CD8-positive, alpha-beta memory T cell (primary cell): ENCODE measurements at places on chromosomes 11 and 22.
A peak's percentile ranks its signal among the peaks of the same experiment; 100 is the strongest.

- peaks cover 12% of the 10 kb centered on the region for H3K4me1 ChIP-seq
- no peak for DNase-seq
- H3K36me3 ChIP-seq = no peaks in the 10 kb centered on the region
Observed at GRCh38 chr11:65053827-65054508, 4.4 kb downstream of the NAALADL1 start.

DNA sequence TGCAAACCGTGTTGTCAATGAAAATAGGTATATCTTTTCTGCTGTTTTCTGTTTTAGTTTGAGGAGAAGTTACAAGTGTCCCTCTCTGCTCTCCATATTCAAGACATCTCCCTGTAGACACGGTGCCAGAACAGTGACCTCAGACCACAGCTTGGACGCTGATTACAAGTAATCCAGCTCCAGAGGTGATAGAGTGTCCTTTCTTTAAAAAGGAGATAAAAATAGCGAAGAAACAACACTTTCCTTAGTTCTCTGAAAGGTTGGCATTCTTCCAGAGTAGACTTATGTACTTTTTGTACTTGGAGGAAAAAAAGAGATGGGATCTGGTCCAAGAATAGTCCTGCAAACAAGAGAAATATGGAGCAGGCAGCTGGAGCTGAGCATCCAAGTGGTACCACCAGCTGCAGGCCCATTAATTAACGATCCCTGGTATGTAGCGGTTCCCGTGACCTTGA is 43.0 kb upstream of the WT1 start:
- no peak for DNase-seq
- no peaks in the 10 kb centered on the region for H3K36me3 ChIP-seq
- H3K4me1 ChIP-seq = no peaks in the 10 kb centered on the region
- H3K27me3 ChIP-seq = no peaks in the 10 kb centered on the region

DNA sequence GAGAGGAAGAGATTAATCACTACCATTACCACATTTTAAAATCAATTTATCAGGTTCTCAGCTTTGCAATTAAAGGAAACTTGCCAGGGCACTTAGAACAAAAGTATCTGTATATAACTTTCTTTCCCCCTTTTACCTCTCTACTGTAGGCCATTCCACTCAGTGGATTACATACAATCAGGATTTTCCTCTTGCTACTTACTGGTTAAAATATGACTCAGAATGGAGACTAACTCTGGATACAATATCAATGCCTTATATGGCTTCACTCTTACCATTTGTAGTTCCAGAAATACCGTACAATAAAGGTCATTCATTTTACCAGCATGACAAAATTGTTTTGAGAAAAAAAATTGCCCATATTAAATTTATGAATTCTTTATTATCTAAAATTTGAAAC is 706.8 kb downstream of the KCNA4 start:
- DNase-seq = no peak
- no peaks in the 10 kb centered on the region for H3K36me3 ChIP-seq
- no peak overlapping the region for H3K27ac ChIP-seq

GRCh38 chr11:114285599-114285998 is 10.6 kb upstream of the NNMT start:
- no peak for DNase-seq
- H3K36me3 ChIP-seq = no peaks in the 10 kb centered on the region
- no peaks in the 10 kb centered on the region for H3K27me3 ChIP-seq
- no peaks in the 10 kb centered on the region for H3K4me1 ChIP-seq

- no peak for DNase-seq
- no peak overlapping the region for H3K4me3 ChIP-seq
- H3K27ac ChIP-seq = no peak overlapping the region
- no peaks in the 10 kb centered on the region for H3K36me3 ChIP-seq
- no peaks in the 10 kb centered on the region for H3K27me3 ChIP-seq
- no peaks in the 10 kb centered on the region for H3K4me1 ChIP-seq
Observed at GRCh38 chr11:104385884-104386283, 221.9 kb upstream of the PDGFD start.

DNA sequence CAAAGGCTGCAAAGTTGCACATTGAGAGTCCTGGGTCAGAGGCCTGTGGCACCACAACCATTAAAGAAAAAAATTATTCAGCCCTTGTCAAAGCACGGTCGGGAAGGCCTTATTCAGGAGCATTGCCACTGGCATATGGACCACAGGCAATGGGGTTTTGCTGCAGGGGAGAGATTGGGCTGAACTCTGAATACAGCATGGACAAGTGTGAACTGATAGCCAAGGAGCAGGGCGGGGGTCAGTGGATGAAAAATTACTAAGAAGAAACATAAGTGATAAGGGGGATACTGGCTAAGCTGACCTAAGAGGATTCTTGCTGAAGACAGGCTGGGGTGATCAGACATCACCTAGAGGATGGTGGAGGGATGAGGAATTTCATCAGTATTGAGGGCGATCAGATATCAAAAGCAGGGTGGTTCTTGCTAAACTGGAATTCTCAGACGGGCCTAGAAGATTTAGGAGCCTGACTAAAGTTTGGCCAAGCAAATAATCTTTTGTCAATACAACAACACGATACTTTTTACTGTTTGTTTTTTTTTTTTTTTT is 3.3 kb upstream of the DGCR8 start:
- H3K4me3 ChIP-seq = no peak overlapping the region
- peaks cover 9% of the 10 kb centered on the region for H3K4me1 ChIP-seq
- peak overlapping the region; percentile 55 for H3K27ac ChIP-seq
- no peaks in the 10 kb centered on the region for H3K27me3 ChIP-seq
- no peak for DNase-seq
- H3K36me3 ChIP-seq = no peaks in the 10 kb centered on the region

DNA sequence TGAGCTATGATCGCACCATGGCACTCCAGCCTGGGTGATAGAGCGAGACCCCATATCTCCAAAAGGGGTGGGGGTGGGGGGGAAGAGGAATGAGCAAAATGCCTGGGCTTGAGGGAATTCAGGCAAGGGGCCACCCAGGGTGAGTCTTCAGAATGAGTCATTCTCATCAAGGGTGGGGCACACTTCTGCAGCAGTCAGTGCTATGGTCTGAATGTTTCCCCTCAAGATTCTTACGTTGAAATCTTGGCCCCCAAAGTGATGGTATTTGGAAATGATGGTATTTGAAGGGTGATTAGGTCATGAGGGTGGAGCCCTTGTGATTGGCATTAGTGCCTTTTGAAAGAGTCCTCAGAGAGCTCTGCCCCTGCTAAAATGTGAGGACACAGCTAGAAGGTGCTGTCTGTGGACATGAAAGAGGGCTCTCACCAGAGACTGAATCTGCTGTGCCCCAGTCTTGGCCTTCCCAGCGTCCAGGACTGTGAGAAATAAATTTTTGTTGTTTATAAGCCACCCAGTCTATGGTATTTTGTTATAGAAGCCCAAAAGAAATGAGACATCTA is 86.4 kb upstream of the THY1 start:
- H3K4me1 ChIP-seq = no peaks in the 10 kb centered on the region
- DNase-seq = no peak
- no peaks in the 10 kb centered on the region for H3K27me3 ChIP-seq

DNA sequence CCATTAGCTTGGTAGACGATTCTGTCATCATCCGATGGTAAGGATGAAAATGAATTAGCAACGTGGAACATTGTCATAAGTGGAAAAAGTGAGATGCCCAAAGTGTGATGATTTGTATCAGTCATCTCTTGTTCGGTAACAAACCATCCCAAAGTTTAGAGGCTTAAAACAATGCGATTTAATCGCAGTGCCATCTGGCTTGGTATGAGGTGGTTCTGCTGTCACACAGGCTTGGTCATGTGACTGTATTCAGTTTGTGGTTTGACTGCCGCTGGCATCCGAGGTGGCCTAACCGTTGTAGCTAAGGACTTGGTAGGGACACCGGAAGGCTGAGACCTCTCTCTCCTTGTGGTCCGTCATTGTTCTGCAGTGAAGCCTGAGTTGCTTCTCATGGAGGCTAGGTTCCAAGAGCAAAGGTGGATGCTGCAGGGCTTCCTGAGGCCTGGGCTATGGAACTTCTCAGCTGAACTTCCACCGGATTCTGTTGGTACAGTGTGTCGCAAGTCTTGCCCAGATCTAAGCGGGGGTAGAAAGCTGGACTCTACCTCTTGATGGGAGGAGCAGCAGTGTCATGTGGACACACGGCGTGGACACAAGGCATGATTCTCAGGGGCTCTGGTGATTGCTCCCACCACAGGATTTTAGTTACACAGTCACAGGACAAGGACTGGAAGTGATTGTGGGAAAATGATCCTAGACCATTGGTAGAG is 36.3 kb downstream of the BCR start:
- peak; percentile 26 for DNase-seq
- H3K4me1 ChIP-seq = peaks cover 81% of the 10 kb centered on the region
- H3K36me3 ChIP-seq = no peaks in the 10 kb centered on the region

GRCh38 chr11:16512899-16513241 is 156.5 kb upstream of the SOX6 start:
- H3K27ac ChIP-seq = no peak overlapping the region
- no peaks in the 10 kb centered on the region for H3K36me3 ChIP-seq
- H3K4me3 ChIP-seq = no peak overlapping the region
- DNase-seq = no peak
- no peaks in the 10 kb centered on the region for H3K27me3 ChIP-seq

GRCh38 chr11:7246179-7246578 is 5.5 kb upstream of the SYT9 start:
- DNase-seq = no peak
- no peaks in the 10 kb centered on the region for H3K36me3 ChIP-seq
- no peaks in the 10 kb centered on the region for H3K4me1 ChIP-seq
- no peaks in the 10 kb centered on the region for H3K27me3 ChIP-seq
- no peak overlapping the region for H3K4me3 ChIP-seq
- no peak overlapping the region for H3K27ac ChIP-seq

DNA sequence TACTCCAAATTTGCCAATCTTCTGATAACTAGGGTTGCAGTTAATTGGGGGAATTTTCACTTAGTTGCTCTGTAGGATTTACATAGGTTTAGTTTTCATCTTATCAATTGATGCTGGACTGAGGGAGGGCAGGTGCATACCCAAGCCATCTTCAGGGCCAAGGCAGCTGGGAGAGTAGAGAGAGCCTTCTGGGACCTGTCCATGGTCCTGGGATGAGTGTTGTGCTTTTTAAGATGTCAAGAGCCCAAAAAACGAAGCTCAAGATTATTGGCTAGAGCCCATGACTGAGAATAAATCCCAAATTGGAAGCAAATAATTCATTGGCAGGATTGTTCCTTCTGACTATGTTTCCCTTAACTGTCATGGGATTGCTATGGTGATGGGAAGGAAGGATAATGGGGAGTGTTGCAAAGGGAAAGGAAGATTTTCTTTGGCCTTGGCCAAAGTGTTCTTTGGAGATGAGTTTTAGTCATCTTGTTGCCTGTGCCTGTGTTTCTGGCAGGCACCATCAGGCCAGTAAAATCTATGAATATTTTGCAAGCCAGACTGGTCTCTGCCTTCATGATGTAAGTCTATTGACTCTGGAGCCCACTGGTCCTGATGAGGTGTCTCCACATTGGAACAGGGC is 4.5 kb downstream of the SLC22A6 start:
- no peak for DNase-seq
- no peaks in the 10 kb centered on the region for H3K4me1 ChIP-seq
- H3K4me3 ChIP-seq = no peak overlapping the region
- H3K36me3 ChIP-seq = no peaks in the 10 kb centered on the region
- no peaks in the 10 kb centered on the region for H3K27me3 ChIP-seq

- H3K27me3 ChIP-seq = no peaks in the 10 kb centered on the region
- no peaks in the 10 kb centered on the region for H3K36me3 ChIP-seq
- DNase-seq = no peak
Observed at GRCh38 chr11:69385144-69385820, 91.3 kb downstream of the MYEOV start.

GRCh38 chr11:113465786-113466185 is 9.4 kb downstream of the DRD2 start:
- H3K36me3 ChIP-seq = no peaks in the 10 kb centered on the region
- H3K4me1 ChIP-seq = no peaks in the 10 kb centered on the region
- no peaks in the 10 kb centered on the region for H3K27me3 ChIP-seq

DNA sequence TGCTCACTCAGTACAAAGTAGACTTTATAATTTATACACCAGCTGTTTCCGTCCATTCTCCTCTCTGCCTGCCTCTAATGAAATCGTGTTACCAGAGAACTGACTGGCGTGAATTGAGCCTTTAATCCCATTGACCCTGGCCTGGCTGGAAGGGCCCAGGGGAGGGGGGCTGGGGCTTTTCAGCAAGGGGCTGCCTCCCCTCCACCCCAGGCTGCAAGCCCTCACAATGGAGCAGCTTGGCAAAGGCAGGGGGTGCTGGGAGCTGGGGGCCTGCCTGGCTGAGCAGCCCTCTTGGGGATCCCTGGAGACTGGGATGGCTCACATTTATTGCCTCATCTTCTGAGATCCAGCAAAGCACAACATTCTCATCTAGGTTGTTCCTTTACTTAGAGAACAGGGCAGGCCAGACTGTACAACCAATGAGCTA is 25.8 kb upstream of the LMO1 start:
- H3K4me3 ChIP-seq = no peak overlapping the region
- H3K27ac ChIP-seq = no peak overlapping the region
- no peaks in the 10 kb centered on the region for H3K4me1 ChIP-seq
- no peaks in the 10 kb centered on the region for H3K27me3 ChIP-seq

DNA sequence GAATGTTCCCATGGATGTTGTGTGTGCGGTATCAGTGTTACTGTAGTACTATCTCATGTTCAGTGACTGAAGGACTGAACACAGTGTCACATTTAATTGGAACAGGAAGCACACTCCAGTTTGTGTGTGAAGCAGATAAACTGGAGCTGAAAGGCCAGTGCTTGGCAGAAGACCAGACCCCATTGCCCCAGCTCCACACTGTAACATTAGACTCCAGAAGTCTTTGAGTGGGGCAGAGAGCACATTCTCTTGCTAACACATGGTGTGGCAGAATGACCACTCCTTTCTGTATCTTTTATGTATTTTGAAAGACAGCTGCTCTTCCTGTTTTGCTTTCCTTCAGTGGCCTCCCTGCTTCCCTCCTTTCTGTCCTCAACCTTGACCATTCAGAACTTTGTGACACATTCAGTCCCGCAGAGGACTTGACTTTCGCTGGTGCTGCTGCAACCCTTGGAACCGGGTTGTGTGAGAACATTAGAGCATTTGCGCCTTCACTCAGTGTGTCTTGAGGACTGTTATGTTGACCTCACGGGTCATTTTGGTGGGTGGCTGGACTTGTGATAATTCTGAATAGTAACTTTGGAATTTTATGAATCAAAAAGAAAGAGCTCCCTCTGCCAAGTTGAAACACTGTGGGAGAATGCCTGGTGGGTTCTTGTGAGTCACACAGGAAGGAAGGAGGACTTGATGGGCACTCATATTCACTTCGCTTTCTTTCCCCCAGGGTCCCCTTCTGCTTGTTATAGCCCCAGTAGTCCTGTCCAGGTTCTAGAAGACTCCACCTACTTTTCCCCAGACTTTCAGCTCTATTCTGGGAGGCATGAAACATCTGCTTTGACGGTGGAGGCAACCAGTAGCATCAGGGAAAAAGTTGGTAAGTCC is 26.4 kb downstream of the AMOTL1 start:
- no peak for DNase-seq
- H3K27ac ChIP-seq = no peak overlapping the region
- no peaks in the 10 kb centered on the region for H3K27me3 ChIP-seq
- H3K4me1 ChIP-seq = no peaks in the 10 kb centered on the region

- no peak for DNase-seq
- H3K27ac ChIP-seq = no peak overlapping the region
- H3K36me3 ChIP-seq = no peaks in the 10 kb centered on the region
- no peaks in the 10 kb centered on the region for H3K4me1 ChIP-seq
- no peak overlapping the region for H3K4me3 ChIP-seq
Observed at GRCh38 chr11:46259971-46260560, 17.4 kb upstream of the CREB3L1 start.

GRCh38 chr22:48097723-48098122 is 1335.3 kb downstream of the TBC1D22A start:
- no peaks in the 10 kb centered on the region for H3K27me3 ChIP-seq
- no peak for DNase-seq
- peaks cover 36% of the 10 kb centered on the region for H3K4me1 ChIP-seq

- H3K36me3 ChIP-seq = no peaks in the 10 kb centered on the region
- no peak overlapping the region for H3K4me3 ChIP-seq
- H3K27me3 ChIP-seq = no peaks in the 10 kb centered on the region
- H3K4me1 ChIP-seq = no peaks in the 10 kb centered on the region
- no peak overlapping the region for H3K27ac ChIP-seq
Observed at GRCh38 chr11:126951465-126951864, 49.1 kb downstream of the KIRREL3 start.
